Activated CD4-positive, alpha-beta T cell treated with anti-CD3 and anti-CD28 coated beads, Interleukin-2, Interleukin-4, amounts not matched to agents 100 ng/mL and 50 ng/mL, durations not matched to agents 16 hours and 8 hours (primary cell): ENCODE measurements at places on chromosomes 5 and 9.

- no peak for DNase-seq
These were observed 214.0 kb downstream of the ENC1 start for GRCh38 chr5:74426506-74426905.

DNA sequence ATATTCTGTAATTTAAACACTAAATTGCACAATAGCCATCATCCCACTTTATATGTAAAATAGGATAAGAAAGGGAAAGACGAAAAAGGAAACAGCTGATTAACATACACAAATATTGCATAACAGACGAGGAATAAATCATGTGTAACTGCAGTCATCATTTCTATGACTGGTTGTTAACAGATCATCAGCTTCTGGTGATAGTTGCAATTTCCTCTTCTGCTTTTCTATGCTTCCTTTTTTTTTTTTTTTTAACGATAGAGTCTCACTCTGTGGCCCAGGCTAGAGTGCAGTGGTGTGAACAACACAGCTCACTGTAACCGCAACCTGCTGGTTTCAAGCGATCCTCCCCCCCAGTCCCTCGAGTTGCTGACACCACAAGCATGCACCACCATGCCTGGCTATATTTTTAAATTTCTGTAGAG, 22.5 kb upstream of the JAKMIP2 start:
- DNase-seq: peak; percentile 1

DNA sequence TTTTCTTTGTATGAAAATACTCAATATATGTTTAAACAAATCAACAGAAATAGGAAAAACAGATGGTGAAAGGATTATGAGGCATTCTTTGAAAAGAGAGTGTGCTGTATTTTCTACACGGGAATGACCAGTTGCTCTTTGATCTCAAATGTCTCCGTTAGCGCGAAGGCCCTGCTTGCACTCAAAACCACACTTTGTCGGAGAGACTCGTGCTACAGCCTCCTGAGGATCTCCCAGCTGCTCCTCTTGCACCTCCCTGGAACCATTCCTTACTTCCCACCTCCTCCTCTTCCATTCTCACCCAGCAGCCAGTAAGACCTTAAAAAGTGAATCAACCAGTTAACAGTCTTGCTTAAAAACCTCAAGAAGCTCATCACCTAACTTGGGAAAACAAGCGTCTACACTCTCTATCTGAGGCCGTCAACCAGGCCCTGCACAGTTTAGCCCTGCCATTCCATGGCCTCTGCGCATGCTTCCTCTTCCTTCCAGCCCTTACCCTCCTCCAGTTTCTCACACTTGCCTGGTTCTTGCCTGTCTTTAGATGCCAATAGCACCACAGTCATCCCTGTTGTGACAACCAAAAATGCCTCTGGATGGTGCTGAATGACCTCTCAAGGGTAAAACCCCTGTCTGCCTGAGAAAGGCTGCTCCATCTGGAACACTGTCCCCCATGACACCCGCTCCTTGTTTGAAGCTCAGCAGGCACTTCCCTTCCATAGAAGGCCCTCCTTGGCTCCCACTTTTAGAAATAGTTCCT, 594.7 kb upstream of the WWC1 start:
- no peak for DNase-seq

DNA sequence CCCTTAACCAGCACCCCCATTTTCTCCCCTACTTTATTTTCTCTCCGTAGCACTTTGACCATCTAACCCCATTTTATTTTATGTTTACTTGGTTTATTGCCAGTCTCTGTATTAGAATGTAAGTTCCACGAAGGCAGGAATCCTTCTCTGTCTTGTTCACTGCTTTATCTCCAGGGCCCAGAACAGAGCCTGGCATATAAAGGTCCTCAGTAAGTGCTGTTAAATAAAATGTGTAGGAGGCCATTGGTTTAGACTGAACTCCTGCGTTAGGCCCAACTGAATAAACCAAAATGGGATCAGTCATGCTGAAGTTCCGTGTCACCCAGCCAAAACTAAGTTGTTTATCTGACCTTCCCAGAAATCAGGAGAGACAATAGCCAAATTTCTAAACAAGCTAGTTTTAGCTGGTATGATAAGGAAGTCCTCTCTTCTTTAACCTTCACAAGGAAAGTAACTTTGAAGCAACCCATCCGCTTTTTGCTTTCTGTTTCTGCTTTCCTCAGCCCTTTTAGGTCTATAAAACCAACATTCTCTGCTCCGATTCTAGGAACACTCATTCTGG, 29.0 kb upstream of the CCNJL start:
- no peak for DNase-seq

GRCh38 chr9:7976167-7976755, 176.7 kb upstream of the DMAC1 start:
- DNase-seq: peak; percentile 91

GRCh38 chr9:6829027-6829426, 71.3 kb downstream of the KDM4C start:
- DNase-seq: no peak

DNA sequence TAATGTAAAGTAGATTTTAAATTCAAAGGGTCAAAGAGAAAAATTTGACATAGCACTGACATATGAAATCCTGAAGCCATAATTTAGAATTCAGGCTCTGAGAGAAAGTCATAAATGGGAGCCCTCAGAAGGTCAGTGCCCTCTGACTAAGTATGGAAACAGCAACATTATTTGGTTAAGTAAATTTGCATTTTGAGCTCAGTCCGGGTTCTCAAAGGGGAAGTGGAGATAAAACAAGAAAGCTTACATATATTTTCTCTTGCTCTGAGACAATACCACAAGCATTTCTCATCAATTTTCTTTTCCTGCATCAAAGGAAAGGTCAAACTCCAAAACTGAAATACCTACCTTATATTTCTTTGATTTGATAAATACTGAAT, 348.0 kb downstream of the SEMA5A start:
- DNase-seq: no peak

DNA sequence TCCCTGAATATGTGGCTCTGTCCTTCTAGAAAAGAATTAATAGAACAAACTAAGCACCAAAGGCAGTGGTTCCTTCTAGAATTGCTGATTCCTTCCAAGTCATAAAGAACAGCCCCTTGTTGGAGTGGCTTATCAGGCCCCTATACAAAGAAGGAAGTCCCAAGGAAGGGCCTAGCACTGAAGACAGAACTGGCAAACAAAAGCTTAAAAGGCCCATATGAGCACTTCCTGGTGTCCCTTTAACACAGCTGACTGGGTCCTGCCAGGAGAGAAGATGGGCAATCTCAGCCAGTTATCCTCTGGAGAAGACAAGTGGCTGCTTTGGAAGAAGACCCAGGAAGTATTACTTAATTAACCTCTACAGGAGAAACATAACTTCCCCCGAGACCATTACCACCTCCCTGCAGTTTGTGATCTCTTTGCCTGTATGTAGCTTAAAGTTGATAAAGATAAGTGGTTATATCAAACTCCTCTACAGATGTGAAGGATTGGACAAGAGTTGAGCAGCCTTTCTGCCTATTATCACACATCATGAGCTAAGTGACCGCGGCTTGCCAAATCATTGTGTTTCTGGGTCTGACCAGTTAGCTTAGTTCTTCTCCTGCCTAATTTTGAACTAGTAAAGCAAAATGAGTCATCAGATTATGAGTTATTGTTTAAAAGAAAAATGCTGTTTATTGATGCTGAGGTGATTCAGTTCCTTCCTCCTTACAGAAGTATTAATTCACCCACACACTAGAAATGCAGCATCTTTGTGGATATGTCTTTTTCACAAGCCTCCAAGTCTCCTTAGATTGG, 13.3 kb upstream of the STING1 start:
- DNase-seq: no peak

DNA sequence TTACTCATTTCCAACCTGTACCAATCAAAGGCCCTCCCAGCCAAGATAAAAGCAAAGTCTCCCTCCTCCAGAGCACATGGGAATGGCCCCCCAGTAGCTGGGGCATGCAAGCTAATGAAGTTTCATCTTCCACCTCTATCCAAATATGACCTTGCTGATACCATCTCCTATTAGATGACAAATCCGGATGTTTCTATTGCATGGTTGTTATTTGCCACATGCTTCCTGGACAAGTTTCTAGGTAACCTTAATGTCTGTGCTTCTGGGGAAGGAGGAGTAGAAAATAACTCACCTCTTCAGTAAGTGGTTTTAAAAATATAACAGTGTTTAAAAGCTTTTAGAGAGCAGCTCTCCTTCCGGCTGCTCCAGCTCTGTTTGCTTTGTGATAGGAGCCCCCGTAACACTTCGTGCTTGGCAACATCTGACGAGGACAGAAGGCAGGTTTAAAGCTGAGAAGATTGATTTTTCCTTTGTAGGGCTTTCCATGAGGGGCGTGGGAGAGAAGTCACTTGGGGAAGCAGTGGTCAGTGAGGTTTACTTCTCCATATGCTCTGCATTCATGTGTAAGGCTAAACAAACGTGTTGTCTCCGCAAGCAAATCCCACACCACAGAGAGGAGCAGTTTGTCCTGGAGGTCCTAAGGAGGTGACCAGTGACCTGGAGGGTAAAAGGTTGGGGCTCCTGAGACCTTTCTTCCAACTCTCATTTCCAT, 40.3 kb upstream of the GLRX start:
- DNase-seq: peak; percentile 47

GRCh38 chr9:33196736-33197135, 29.6 kb upstream of the B4GALT1 start:
- DNase-seq: no peak

DNA sequence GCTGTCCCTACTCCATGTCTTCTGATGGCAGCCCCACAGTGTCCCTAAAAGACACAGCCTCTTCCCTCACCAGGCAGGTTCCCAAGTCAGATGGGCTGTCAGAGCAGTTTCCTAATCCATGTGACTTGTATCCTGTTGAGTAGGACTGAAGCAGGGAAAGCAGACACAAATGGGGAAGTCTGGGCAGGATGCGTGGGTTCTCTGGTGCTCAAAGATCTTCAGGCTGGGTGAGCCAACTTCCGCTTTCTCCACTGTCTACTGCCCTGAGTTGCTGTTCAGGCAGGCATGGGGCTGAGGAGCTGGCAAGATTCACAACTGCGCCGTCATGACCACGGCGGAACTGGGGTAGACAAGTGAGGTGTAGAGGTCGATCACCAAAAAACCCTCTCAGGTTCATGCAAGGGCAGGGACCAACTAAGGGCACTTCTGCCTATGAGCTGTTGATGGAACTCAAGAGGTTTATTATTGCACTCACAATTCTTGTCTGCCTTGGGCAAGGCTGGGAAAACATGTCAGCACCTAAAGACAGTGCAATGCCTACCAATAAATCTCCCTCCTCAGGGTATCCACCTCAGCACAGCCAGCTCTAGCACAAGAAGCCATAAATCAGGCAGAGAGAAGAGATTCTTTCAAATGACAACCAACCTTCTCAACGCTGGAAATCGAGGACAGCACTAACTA, 83.4 kb downstream of the RAPGEF1 start:
- DNase-seq: peak; percentile 69

- DNase-seq: no peak
These were observed 45.7 kb downstream of the FTMT start for GRCh38 chr5:121897341-121897740.

GRCh38 chr5:89351222-89351621, 468.2 kb upstream of the MEF2C start:
- no peak for DNase-seq

- DNase-seq: no peak
These were observed 1193.5 kb downstream of the DTWD2 start for GRCh38 chr5:117794847-117795246.

- DNase-seq: no peak
These were observed 2.0 kb upstream of the AJM1 start for GRCh38 chr9:136840140-136840876.

GRCh38 chr9:18480662-18481093, 6.7 kb downstream of the ADAMTSL1 start:
- DNase-seq: no peak

DNA sequence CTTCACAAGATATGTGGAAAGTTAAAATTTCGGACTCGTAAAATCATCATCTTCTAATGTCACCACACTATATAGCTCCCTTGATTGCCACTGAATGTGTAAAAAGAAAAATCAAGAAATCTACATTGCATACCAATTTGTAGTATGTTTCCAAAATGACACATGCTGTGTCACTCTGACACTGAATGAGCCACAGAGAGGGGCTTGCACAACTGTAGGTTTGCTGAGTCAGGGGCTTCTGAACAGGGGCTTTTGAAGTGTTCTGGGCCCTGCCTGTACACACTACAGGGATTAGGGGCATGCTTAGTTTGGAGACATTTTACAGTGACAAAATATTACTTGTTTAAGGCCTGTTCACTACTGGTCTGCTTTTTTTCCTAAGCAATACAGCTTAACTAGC, 234.4 kb upstream of the GRAMD2B start:
- DNase-seq: no peak

DNA sequence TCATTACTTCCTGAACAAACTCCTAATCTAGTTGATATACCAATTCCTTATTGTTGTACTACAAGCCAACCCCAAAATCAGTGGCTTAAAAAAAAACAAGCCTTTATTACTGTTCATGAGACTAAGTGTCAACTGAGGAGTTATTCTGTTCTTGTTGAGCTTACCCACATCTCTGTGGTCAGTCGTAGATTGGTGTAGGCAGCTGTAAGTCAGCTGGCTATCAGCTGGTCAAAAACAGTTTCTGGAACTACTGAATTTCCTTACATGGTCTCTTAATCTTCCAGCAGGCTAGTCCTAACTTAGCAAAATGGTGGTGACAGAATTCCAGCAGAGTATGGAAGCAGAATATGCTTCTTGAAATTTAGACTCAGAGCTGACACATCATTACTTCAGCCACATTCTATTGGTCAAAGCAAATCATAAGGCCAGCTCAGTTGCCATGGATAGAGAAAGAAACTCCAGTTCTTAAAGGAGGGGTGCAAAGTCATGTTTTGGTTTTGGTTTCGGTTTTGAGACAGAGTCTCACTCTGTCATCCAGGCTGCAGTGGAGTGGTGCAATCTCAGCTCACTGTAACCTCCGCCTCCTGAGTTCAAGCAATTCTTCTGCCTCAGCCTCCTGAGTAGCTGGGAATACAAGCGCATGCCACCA, 386.1 kb upstream of the MPDZ start:
- no peak for DNase-seq

GRCh38 chr5:137148159-137148558, 351.0 kb downstream of the SPOCK1 start:
- no peak for DNase-seq

GRCh38 chr5:36570301-36571095, 35.9 kb upstream of the SLC1A3 start:
- DNase-seq: no peak

- no peak for DNase-seq
These were observed 83.2 kb upstream of the NREP start for GRCh38 chr5:111840036-111840674.

GRCh38 chr5:152378730-152379129, 26.3 kb downstream of the NMUR2 start:
- DNase-seq: no peak

DNA sequence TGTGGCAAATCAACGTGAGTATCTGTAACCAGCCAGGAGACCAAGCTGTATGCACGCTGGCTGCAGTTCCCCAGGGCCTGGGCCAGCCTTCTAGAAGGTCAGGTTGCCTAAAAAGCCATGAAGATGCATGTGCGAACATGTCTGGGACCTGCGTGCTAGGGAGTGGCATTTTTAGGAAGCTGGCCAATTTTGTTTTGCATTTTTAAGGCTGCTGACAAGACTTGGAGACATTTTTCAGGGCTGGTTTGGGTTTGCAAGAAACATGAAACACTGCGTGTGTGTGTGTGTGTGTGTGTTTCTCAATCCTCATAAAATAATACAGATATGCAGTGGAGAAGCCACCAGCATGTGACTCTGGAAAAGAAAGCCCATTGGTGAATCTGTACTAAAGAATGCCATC, 5.1 kb downstream of the TGFBI start:
- no peak for DNase-seq
